Thoracic aorta (tissue), 2 donors: ENCODE measurements at places on chromosomes 13 and 19.

DNA sequence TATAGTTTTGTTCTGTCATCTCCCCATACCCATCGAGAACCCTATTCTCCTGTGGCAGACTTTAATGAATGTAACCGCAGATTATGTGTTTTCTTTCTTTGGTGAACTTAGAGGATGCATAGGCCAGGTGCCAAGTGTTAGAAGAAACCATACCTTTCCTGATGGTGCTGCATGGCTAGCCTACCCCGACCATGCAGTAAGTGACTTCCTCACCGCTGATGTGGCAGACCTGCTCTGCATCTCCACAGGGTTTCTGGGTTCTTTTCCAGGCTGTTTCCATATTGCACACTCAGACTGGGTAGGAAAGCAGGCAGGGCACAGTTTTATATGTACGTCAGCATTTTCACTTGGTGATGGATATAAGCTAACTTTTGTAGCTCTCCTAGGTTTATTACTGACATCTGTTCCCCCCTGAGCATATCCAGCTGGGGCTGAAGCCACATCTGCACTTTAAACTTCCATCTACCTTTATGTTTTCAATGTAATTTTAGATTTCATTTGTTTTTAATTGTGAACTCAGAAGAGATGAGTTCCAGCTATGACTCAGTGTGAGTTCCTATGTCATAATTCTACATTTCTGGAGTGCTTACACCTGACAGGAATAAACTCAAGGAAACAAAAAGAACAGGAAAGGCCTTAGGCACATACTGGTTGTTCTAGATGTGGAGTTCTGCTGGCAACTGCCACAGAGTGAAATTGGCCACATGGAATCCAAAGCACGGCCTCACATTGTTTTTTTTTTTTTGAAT is 42.3 kb downstream of the LRCH1 start:
- DNase-seq: no peak

DNA sequence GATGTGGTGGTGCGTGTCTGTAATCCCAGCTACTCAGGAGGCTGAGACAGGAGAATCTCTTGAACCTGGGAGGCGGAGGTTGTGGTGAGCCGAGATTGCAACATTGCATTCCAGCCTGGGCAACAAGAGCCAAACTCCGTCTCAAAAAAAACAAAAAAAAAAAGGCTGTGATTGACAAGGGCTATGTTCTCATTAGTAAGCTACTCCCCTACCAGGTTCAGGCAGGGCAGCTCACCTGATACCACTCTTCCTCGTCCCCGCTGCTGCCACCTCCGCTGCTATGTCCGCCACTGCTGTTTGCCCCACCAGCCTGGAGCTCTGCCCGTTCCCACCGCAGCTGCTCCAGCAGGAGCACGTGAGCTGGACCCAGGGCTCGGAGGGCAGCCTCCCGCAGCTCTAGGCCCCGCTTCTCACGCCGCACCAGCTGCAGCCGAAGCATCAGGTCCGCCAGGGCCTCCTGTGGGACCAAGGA is 9.4 kb downstream of the USHBP1 start:
- no peak for DNase-seq

GRCh38 chr19:28940751-28941500 is 272.0 kb downstream of the UQCRFS1 start:
- DNase-seq: no peak

- DNase-seq: no peak
These were observed 41.8 kb upstream of the GRTP1 start for GRCh38 chr13:113405481-113406300.

GRCh38 chr13:24052547-24053518 is 107.7 kb upstream of the SPATA13 start:
- DNase-seq: no peak

GRCh38 chr19:40084948-40085347 is 5.8 kb downstream of the ZNF780A start:
- no peak for DNase-seq

GRCh38 chr13:34179481-34179880 is 361.5 kb downstream of the RFC3 start:
- DNase-seq: no peak

- DNase-seq: no peak
These were observed 932.3 kb downstream of the EFNB2 start for GRCh38 chr13:105602956-105603670.

GRCh38 chr13:97318532-97318931 is 96.4 kb downstream of the MBNL2 start:
- DNase-seq: no peak

- DNase-seq: no peak
These were observed at the start of gene SIGLEC6 for GRCh38 chr19:51531349-51532315. TSS of gene SIGLEC6 (minus strand) at chr19:51531670. CDS start at chr19:51531648, 22 bp downstream.

- no peak for DNase-seq
These were observed 519.9 kb downstream of the PCDH17 start for GRCh38 chr13:58151452-58151851.

DNA sequence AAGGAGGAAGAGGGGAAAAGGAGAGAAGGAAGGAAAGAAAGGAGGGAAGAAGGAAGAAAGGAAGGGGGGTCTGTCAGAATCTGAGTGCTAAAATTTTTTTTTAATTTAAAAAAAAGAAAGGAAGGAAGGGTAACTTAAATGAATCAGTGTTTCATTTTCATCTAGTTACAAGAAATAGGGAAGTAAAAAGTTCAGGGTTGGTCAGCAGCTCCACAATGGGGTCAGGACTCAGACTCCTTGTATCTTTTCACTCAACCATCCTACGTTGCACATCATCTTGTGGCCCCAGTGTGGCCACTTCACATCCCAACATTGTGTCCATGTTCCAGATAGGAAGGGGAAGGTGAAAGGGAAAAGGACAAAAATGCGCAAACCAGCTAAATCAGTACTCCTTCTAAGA is 14.3 kb upstream of the FNDC3A start:
- DNase-seq: no peak

GRCh38 chr13:19681517-19681916 is 48.1 kb downstream of the MPHOSPH8 start:
- DNase-seq: no peak

GRCh38 chr13:33832872-33833271 is 14.9 kb downstream of the RFC3 start:
- DNase-seq: no peak

GRCh38 chr19:49932731-49933131 is 3.4 kb upstream of the NUP62 start:
- DNase-seq: no peak

GRCh38 chr19:13022111-13022858 is 27.0 kb downstream of the NFIX start:
- DNase-seq: no peak
